Smooth muscle cell of the brain vasculature (primary cell): ENCODE measurements at places on chromosomes 12 and 14.

GRCh38 chr14:59438195-59438647 is 27.0 kb downstream of the GPR135 start:
- DNase-seq = no peak

GRCh38 chr14:97888331-97888730 is 1091.1 kb downstream of the VRK1 start:
- DNase-seq = no peak

GRCh38 chr12:68790081-68790951 is 17.7 kb upstream of the MDM2 start:
- DNase-seq = no peak

DNA sequence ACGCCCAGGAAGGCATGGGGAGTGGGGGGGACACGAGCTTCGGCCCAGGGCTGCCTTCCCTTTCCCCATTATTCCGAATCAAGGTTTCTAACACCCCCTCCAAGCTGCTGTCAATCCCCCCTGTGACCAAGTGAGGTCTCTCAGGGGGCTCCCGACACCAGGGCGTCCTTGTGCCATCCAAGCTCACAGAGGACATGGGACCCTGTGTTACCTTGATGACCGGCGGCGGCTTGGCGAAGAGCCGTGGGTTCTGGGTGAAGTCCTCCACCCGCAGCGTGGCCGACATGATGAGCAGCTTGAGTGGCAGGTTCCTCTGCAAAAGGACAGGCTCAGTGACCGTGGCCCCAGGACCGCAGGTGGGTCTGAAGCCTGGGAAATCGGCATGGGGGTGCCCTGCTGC is 20.3 kb downstream of the DHX37 start:
- no peak for DNase-seq

- no peak for DNase-seq
Measured at GRCh38 chr14:60970146-60970545, 10.7 kb downstream of the TRMT5 start.

DNA sequence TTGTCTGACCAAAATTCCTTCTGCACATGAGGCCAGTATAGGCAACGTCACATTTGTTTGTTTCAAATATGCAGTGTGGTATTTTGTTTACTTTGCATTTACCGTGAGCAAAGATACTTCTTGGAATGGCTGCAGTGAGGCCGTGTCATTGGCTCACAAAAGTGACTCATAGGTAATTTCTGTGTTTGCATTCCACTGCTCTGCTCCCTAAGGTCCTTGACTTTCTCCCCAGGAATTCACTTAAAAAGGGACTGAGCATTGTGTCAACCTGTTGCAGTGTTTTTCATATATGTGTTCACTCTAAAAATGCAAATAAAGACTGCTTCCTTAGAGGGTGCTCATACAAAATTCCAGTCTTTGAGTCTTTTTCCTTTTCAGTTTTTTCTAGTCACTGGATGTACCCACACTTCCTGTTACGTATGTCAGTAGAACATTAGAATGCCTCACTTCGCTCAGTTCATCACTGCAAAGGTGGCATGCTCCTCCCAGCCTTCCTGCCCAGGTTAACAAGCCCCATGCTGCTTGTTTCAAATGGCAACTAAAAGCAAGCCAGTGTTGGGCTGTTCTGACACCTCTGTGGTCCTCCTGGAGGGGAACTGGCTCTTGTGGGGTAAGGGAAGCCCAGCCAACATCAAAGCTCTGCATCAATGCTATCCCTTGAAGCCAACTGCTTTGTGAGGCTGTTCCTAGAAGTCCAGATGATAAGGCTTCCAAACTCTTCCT is 9.1 kb downstream of the C12orf76 start:
- no peak for DNase-seq

DNA sequence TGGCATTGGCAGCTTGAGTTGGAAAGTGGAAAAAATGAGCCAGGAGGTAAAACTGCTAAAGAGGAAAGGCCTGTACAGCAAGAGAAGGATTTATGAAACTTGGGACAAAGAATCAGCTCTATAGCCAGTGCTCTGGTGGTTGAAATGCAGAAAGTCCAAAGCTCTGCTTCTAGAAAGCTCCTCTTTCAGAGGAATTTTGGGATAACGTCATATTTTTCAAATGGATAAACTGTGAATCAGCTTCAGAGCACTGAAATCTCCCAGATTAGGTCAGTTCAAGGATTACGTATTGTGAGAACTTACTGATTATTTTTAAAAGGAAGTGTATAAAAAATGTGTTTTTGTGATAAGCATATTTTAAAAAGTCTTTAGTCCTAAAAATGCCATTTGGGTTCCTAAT is 203.1 kb upstream of the CNOT2 start:
- DNase-seq = no peak

DNA sequence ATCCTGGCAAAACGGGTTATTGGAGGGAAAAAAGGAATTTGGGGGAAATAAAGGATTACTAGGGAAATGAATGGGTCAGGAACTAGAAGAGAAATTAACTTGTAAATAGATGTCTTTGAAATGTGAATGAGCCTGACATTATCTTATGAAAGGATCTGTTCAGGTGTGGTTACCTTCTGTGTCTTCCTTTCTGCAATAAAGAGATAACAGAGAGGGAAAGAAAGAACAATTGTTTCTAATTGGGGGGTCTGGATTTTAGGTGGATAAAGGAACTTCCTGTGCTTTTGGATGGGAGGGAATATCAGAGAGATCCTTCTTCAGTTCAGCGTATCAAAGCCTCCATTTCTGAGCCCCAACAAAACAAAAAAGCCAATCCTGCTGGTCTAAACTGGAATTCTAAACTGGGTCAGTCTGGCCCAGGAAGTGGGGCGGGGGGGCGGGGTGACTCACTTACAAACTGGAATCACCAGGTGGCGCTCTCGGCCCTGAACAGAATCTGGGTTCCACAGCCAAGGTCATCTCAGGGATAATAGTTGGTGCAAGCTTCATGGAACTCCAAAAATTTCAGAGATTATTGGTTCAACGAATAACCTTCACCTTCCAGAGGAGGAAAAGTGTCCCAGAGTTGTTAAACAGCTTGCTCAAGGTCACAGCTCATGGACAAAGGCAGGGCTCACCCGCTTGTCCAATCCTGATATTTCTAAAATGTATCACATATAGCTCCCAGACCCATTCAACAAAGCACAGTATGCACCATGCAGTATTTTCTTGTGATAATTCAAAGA is 15.2 kb upstream of the PEBP1 start:
- DNase-seq = no peak

GRCh38 chr14:93033983-93034670 is 81.6 kb downstream of the ITPK1 start:
- DNase-seq = no peak

DNA sequence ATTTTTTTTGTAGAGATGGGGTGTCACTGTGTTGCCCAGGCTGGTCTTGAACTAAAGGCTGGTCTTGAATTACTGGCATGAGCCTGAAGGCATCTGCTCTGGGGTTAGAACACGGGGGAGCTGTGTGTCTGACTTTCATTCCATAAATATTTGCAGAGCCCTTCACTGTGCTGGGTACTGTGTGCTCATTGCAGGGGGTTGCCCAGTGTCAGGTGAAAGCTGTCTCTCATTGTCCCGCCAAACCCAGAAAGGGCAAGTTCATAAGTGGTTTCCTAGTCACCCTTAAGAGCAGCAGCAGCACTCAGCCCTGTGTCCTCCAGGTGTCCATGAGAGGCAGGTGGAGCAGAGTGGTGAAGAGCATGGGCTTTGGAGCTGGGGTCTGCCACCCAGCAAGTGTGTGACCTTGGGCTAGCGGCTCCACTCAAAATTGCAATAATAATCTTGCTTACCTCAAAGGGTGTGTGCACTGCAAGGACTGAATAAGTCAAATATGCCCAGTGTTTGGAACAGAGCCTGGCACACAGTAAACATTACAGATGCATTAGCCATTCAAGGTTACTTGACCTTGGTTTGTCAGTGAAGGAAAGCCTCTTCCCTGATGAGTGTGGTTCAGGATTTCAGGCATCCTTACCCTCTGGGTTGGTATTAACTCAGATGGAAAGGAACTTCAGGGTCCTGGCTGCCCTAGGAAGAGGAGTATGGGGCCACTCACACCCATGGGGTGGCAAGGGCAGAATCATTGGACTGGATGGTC is 4.4 kb upstream of the SMIM41 start:
- DNase-seq = no peak

DNA sequence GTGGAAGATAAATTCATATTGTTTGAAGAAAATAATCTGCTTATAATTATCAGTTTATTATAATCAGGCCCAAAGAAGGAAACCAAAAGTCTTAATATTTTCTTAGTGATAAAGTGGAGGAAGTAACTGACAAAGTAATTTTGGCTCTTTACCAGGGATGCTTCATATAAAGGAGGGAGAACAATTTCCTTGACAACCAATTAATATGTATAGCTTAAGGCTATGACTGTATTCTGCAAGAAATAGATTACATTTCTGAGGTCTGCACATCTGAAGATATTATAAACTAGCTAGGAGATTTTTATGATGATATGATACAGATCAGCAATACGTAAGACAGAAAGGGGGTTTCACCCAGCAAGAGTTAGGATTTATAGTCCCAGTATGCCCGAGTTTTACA is 90.8 kb downstream of the BICD1 start:
- DNase-seq = no peak

- no peak for DNase-seq
Measured at GRCh38 chr14:29814156-29815015, 113.3 kb downstream of the PRKD1 start.

DNA sequence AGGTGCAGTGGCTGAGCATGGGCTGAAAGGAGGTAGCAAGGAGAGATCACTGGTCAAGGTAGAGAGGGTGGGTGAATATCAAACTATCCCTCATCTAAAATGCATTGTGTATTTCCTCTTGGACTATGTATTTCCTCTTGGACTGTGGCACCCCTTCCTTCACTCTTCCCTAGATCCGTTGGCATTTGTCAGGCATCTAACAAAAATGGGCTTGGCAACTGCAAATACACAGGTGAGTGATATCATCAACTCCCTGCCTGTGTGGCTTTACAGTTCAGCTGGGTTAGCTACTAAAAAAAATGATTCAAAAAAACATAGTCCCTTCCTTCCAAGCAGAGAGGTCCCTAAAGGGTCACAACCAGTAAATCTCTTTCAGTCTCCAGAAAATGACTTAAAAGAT is 142.8 kb upstream of the FUT8 start:
- DNase-seq = no peak

DNA sequence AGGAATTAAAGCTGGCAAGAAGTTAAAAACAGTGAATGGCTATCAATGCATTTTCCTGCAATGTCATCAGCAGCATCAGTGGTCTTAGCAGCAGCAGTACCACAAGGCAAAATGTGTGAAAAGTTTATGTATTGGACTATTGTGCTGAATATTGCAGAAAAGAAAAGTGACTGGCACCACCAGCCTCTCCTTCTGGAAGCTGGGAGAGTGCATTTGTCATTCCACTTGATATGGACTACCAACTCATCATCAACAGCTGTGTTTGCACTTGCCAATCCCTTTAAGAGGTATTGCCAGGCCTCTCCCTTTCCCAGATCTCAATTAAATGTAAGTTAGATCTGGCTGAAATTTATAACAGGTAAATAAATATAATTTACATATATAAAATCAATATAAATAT is 151.0 kb upstream of the GZMB start:
- DNase-seq = no peak

DNA sequence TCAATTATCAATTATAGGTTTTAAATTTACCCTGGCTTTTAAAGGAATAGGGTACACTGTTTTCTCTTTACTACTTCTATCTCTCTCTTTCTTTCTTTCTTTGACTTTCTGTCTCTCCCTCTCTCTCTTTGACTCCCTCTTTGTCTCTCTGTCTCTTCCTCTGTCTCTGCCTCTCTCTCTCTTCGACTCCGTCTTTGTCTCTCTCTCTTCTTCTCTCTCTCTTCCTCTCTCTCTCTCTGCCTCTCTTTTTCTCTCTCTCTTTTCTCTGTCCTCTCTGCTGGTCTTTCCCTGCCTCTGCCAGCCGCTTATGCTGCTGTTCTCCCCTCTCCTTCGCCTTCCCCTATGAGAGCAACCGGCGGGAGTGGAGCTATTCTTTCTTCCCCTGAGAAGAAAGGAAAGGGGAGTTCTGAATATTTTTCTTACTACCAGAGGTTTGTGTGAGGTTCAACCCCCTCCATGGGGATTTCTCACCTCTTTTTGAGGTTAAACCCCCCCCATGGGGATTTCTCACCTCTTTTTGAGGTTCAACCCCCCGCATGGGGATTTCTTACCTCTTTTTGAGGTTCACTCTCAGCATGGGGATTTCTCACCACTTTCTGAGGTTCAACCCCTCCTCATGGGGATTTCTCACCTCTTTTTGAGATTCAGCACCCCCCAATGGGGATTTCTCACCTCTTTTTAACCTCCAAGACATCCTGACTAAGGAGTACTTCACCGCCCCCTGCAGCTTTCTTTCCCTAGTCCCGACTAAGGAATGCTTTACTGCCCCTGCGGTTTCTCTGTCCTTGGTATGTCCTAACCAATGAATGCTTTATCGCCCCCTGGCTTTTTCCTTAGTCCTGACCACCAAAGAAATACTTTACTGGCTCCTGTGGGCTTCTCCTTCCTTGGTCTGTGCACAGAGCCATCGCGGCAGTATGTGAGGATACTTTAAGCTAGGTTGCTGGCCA is 27.4 kb upstream of the DDHD1 start:
- DNase-seq = no peak

DNA sequence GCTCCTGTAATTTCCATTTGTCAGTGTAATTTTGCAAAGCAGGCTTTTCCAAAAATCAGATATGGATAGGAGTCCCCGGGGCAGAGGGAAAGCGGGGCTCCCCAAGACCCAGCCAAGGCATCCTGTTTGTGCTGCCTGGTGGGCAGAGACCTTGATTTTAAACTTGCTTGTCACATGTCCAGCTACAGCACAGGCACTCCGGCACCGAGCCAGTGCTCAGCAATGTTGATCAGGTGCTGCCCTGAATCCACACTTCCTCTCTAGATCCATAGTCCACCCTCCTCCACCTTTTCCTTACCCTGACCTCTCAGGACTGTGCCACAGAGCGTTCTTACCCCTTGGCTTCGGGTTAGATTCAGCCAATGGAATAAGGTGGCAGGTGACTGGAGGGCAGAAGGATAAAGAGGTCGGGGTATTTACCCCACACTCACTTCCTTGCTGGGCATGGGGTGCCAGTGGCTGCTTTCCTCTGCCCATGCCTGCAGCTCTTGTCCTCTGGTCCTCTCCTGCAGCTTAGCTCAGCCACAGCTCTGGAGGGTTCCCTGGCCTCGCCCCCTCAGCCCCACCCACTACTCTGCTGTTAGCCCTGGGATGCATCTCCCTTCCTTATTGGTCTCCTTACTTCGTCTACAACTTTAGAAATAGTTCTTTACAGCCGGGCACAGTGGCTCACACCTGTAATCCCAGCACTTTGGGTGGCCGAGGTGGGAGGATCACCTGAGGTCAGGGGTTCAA is 80.1 kb downstream of the IRF2BPL start:
- no peak for DNase-seq

- no peak for DNase-seq
Measured at GRCh38 chr12:8991371-8992345, 2.3 kb downstream of the KLRG1 start.

GRCh38 chr14:101585211-101585610 is 23.9 kb downstream of the DIO3 start:
- no peak for DNase-seq

DNA sequence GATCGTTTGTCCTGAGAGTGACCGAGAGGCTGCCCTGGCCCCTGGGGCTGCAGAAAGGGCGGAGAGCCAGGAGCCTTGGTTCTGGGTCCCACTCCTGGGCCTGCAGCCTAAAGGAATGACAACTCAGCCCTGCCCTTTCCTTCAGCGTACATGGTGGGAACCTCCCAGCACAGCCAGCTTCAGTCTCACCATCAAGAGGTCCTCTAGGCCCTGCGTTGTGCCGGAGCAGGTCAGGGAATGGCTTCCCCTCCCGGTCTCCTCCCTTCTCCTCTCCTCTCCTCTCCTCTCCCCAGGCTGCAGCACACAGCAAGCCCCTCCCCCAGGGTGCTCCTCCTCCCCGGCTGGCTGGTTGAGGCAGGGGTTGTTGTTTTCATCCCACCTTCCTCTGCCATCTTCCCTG is 44.6 kb upstream of the TUNAR start:
- DNase-seq = no peak
